ENCODE measurements at places on chromosomes 7 and 10. TPM values are rescaled to one million over a fixed set of nuclear protein-coding genes. Genes with fewer than 3 reads are reported as not detected.

The ANKRD61 gene
- total RNA-seq: not detected

DNA sequence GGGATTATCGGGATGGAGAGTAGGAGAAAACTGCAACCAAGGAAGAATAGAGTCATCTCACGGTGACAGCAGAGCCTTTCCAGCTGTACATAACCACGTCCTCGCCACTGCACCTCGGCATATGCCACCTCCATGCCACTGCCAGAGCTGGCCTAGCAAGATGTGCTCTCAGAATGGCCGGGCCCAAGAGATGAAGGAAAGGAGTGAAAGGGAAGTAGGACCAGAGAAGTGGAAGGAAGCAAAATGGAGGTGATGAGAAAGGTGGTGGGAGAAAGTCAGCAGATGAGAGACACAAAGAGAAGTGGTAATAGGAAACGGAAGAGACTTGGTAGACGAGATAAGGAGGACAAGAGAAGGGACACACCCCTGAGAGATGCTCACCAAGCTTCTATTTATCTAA lies 8.0 kb upstream of the CALU start:
- H3K27ac ChIP-seq: no peak overlapping the region
- DNase-seq: no peak
- H3K4me3 ChIP-seq: no peak overlapping the region
- no peaks in the 10 kb centered on the region for H3K36me3 ChIP-seq
- H3K4me1 ChIP-seq: no peaks in the 10 kb centered on the region

The GLI3 gene
- total RNA-seq: 12.7 TPM

- no peaks in the 10 kb centered on the region for H3K27me3 ChIP-seq
- no peaks in the 10 kb centered on the region for H3K4me1 ChIP-seq
- no peak for DNase-seq
- H3K4me3 ChIP-seq: no peak overlapping the region
Observed at GRCh38 chr7:101969997-101970585, 152.7 kb downstream of the CUX1 start.

The IKZF1 gene
- total RNA-seq: 8.9 TPM

The LRRC18 gene
- not detected for total RNA-seq

DNA sequence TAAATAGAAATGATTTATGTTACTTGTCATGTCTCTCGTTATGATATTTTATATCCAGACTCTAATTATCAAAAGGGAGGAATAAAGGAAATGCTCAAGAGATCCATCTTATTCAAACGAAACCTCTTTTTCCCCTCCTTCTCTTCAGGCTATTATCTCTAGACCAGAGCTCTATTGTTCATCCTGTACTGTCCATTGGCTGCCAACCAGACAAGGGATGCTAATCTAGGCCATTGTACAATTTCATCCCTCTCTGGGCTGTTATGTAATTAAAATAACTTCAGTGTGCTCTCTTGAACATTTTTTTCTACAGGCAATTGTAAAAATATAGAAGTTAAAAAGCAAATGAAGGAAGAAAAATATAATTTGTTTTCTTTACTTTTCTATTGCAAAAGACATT lies 220.4 kb downstream of the HDAC9 start:
- H3K4me3 ChIP-seq: no peak overlapping the region
- DNase-seq: no peak

The MACC1 gene
- 7.7 TPM for total RNA-seq

The PALS2 gene
- 43.6 TPM for total RNA-seq

The EPHB6 gene
- total RNA-seq: 28.7 TPM

The PTF1A gene
- not detected for total RNA-seq

- no peak for DNase-seq
- no peak overlapping the region for H3K4me3 ChIP-seq
- H3K4me1 ChIP-seq: peaks cover 15% of the 10 kb centered on the region
- H3K36me3 ChIP-seq: no peaks in the 10 kb centered on the region
- peak overlapping the region; percentile 19 for H3K27ac ChIP-seq
- no peaks in the 10 kb centered on the region for H3K27me3 ChIP-seq
Observed at GRCh38 chr7:37181550-37181932, 267.1 kb downstream of the ELMO1 start.

- H3K27me3 ChIP-seq: no peaks in the 10 kb centered on the region
- no peaks in the 10 kb centered on the region for H3K36me3 ChIP-seq
- peak; percentile 73 for DNase-seq
Observed at GRCh38 chr7:4631380-4632179, 50.5 kb upstream of the FOXK1 start.

- no peak overlapping the region for H3K27ac ChIP-seq
- no peaks in the 10 kb centered on the region for H3K36me3 ChIP-seq
- H3K27me3 ChIP-seq: no peaks in the 10 kb centered on the region
- peaks cover 9% of the 10 kb centered on the region for H3K4me1 ChIP-seq
- no peak overlapping the region for H3K4me3 ChIP-seq
Observed at GRCh38 chr10:80382989-80383388, 25.4 kb upstream of the PRXL2A start.

GRCh38 chr10:5843686-5844344 lies 30.6 kb upstream of the GDI2 start:
- H3K27me3 ChIP-seq: no peaks in the 10 kb centered on the region
- no peaks in the 10 kb centered on the region for H3K36me3 ChIP-seq
- no peak overlapping the region for H3K27ac ChIP-seq
- DNase-seq: no peak
- no peak overlapping the region for H3K4me3 ChIP-seq

The FEZF1 gene
- total RNA-seq: not detected

DNA sequence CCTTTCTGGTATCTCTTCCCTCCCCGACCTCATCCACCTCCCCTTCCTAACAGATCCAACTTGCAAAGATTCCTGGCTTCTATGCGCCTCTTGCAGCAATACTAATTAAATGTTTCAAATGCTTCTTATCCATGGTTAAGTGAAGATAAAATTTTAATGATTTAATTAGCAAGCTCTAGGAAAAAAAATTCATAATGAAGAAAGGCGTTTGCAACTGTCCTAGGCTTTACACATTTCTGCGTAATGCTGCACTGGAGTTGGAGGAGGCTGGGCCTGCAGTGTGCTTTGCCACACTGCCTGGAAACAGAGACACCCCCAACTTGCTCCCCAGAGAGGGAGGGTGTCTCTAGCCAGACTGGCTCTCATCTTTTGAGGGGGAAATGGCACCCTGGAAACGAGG lies 123.9 kb upstream of the CARD11 start:
- no peaks in the 10 kb centered on the region for H3K4me1 ChIP-seq
- no peak overlapping the region for H3K27ac ChIP-seq
- no peaks in the 10 kb centered on the region for H3K27me3 ChIP-seq
- H3K4me3 ChIP-seq: no peak overlapping the region
- no peaks in the 10 kb centered on the region for H3K36me3 ChIP-seq
- no peak for DNase-seq

- no peaks in the 10 kb centered on the region for H3K4me1 ChIP-seq
- no peaks in the 10 kb centered on the region for H3K27me3 ChIP-seq
- H3K27ac ChIP-seq: no peak overlapping the region
- peaks cover 59% of the 10 kb centered on the region for H3K36me3 ChIP-seq
Observed at GRCh38 chr7:99365318-99366141, 9.0 kb upstream of the ARPC1B start.

The DNA2 gene
- 18.2 TPM for total RNA-seq

DNA sequence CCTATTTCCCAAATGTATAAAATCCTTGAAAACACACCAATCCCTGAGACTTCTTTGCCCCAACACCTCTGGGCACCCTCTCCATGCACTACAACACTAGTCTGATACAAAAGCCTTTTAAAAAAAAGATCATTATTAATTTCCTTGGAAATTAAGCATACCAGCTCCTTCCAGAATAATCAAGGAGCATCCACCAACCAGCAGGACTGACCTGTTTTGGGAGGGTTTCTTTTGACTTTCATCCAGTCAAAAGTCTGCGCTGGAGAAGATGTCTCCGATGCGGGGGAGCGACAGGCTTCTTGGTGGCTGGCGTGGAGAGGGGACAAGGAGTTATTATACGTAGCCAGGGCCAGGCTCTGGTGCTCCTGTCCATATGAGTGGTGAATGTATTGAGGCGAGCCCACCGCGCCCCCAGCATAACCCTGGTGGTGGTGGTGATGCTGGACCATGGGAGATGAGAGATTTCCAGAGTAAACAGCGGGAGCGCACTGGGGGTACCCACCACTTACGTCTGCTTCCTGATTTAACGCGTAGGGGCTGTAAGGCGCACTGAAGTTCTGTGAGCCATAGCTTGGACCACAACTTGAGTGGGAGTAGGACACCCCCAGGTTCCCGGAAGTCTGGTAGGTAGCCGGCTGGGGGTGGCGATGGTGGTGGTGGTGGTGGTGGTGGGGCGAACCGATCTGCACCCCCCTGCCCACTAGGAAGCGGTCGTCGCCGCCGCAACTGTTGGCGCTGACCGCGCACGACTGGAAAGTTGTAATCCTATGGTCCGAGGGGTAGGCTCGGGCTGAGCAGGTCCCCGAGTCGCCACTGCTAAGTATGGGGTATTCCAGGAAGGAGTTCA lies 527 bp downstream of the HOXA1 start:
- H3K27ac ChIP-seq: no peak overlapping the region
- peak overlapping the region; percentile 45 for H3K4me3 ChIP-seq
- no peak for DNase-seq
- H3K36me3 ChIP-seq: no peaks in the 10 kb centered on the region

DNA sequence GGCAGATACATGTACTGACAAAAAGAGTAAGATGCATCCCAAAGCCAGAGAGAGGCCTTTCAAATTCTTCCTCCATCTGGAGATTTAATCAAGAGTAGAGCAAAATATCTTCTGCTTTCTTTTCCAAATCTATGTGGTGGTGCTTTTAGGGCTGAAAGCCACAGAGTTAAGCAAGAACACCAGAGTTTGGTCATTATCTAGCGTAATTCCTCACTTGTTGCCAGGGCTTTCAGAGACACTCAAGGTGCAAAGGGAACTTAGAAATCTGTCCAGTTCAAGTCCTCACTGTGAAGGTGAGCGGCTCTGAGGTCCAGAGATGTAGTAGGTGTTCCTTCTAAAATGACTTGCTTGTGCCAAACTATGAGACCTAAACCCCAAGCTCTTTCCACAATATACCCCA lies 10.9 kb upstream of the NFE2L3 start:
- H3K4me1 ChIP-seq: no peaks in the 10 kb centered on the region
- DNase-seq: no peak
- H3K27ac ChIP-seq: no peak overlapping the region
- H3K27me3 ChIP-seq: no peaks in the 10 kb centered on the region
- no peaks in the 10 kb centered on the region for H3K36me3 ChIP-seq

The PALD1 gene
- 10.7 TPM for total RNA-seq
